ENCODE measurements at places on chromosomes 11 and 22.

DNA sequence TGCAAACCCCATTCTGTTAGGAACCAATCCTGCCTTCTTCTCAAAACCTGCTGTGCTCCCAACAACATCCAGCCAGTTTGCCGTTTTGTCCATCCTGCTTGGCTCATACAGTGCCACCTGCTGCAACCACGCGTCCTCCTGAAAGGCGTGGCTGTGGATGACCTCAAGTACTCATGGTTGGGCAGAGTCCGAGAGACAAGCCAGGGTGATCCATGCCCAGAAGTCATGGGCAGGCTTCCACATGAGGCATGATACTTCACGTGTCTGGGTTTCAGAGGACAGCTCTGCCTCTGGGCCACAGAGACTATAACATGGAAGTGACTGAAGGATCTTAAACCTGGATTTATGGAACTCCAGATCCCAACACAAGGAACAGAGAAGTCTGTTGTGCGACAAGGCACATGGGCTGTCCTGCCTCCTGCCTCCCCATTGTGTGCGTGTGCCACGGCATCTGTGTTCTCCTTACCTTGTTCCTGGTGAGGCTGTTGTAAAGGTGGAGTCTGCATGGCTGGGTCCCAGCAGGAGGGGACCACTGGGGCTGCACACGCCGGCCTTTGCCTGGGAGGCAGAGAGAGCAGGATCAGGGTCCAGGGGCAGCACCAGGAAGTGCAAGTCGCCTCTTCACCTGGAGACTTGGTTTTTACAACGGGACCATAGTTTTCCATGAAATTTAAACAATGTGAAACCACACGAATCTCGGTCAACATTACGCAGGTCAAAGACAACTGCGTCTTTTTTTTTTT lies 15.4 kb downstream of the CARS1 start:
- no peak for DNase-seq

- DNase-seq, result no peak
These were observed 861 bp upstream of the ZNRF3 start for GRCh38 chr22:28882545-28882877.

DNA sequence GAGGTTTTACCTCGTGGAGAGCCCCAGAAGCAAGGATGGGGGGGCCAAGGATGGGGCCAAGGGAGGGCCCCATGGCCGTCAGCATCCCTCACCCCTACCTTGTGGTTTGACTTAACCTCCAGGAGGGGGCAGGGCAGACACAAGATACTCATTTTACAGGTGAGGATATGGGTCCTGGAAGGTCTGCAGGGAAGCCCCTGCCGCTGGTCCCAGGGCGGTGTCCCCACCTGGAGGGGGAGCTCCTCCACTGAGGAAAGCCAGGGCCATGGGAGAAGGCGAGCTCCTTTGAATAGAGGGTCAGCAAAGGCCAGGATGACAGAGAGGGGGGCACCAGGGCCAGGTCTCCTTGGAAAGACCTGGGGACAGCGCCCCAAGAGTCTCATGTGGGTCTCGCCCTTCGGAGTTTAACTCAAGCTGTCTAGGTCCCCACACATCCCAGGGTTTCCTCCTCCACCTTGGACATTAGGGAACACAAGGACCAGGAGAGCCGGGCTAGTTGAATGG lies 5.9 kb upstream of the ADORA2A start:
- DNase-seq, result no peak

DNA sequence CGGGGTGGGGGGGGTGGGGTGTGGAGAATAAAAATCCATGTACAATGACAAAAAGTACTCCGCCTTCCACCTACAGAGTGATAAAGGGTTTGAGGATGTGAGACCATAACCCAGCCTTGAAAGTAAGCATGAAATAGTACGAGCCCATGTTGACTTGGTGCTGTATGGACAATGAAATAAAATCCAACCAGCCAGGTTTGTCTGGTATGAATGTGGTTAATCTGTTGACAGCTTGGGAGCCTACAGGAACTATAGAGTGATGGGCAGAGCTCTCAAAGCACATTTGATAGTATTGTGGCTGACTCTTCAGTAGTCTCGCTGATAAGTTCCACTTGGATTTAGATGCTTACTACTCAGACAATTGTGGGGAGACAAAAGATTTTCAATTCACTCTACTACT lies 48.8 kb upstream of the CD44 start:
- no peak for DNase-seq

- no peak for DNase-seq
These were observed 93.8 kb downstream of the MIAT start for GRCh38 chr22:26751217-26751616.

- DNase-seq, result peak; percentile 39
These were observed 97.1 kb downstream of the CD44 start for GRCh38 chr11:35235936-35236666.

DNA sequence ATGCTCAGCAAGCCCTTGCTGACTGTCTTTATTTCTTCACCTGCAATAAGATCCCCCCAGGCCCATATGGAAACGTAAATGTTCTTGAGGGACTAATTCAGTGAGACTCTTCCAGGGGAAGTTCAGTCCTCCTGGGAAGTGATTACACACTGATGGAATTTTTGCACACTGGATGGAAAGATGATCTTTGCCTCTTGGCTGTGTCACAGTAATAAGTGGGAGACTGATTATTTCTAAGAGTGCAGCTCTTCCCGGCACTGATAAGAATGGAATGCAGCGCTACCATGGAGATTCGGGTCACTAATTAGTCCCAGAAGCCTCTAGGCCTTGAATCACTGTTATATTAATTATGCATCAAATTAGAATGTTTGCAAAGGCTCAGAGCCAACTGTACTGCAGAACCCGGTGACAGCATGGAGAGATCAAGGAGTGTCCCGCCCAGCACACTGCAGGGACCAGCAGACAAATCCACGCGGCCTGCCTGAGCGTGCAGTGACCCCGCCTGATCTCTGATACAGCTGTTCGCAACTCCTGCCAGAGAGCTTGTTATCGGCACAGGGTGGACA lies 178.3 kb downstream of the SNX19 start:
- no peak for DNase-seq

DNA sequence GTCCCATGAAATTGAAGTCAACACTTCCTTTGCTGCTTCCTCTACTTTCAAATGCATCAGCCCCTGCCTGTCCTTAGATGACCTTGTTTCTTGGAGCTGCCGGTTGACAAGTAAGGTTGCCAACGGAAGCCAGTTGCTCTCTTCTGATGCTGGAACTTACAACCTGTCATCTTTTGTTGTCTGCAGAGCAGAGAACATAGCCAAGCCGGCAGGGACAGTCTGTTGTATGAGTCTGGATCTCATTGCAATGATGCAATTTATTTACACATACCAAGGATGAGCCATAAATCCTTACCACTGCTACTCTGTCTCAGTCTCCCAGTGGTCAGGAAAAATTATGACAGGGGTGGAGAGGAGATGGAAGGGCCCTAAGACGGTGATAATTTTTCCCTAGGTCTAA lies 151.4 kb downstream of the BLID start:
- DNase-seq, result no peak

- DNase-seq, result no peak
These were observed 212.7 kb upstream of the CADM1 start for GRCh38 chr11:115716601-115717529.

Measured in activated CD8-positive, alpha-beta memory T cell treated with anti-CD3 and anti-CD28 coated beads for 1 hour (primary cell).